ENCODE measurements at places on chromosomes 5 and 9.

GRCh38 chr5:10381803-10382202, 28.3 kb downstream of the MARCHF6 start:
- DNase-seq, result no peak

GRCh38 chr9:93673021-93673838, 96.8 kb downstream of the PHF2 start:
- DNase-seq, result no peak

GRCh38 chr5:140524003-140524402, 23.5 kb upstream of the EIF4EBP3 start:
- DNase-seq, result no peak

DNA sequence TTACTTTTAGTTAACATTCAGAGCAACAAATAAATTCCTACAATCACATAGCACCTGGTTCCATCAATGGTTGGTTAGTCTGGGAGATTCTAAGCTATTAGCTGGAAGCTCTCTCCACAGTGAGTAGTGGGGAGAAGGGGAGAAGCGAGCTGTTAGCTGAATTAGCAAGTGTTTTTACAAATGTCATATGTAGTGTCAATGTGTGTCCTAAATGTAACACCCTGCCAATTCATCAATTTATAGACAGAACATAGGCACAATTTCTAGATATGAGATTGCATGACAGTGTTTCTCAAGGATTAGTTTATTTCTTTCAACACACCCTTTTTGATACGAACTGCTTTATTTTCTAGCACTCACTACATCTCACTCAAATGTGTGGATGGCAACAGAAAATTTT, 349.0 kb downstream of the PDE4D start:
- no peak for DNase-seq

- no peak for DNase-seq
Measured at GRCh38 chr9:77945798-77946197, 85.8 kb downstream of the GNAQ start.

DNA sequence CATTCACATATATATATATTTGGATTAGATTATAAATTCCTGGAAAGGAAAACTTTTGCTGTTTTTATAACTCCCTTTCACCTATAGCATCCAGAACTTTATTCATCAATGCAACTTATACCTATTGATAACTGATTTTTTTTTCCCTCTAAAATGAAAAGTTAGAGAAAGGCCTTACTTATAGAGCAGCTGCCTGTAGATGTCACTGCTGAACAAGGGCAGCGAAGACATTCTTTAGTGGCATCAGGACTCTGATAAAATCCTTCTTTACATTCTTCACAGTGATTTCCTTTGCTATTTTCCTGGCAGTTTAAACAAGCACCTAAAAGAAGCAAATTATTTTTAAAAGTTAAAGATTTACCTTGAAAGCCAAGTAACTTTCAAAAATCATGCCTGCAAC, 32.3 kb upstream of the CDK5RAP2 start:
- DNase-seq, result no peak

Data from activated CD8-positive, alpha-beta memory T cell treated with anti-CD3 and anti-CD28 coated beads for 24 hours (primary cell).